T-helper 2 cell (primary cell): ENCODE measurements at places on chromosomes 1 and 21.
A peak's percentile ranks its signal among the peaks of the same experiment; 100 is the strongest.

DNA sequence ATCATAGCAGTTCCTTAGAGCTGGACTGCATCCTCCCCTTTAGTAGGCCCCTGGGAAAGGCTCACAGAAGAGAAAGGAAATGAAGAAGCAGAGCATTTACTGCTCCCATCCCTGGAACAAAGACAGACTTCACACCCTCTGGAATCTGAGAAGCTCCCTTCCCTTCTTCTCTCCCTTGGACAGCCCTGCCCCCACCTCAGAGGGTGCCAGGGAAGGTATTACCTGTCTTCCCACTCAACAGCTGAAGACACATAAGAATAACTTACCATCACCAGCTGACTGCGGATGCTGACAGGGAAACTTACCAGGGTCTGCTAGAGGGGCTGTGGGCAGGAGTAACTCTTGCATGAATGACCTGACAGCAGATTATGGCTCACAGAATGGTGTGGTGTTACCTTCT is 14.1 kb upstream of the FAAH start:
- DNase-seq: no peak

- no peak for DNase-seq
Observed at GRCh38 chr1:58841455-58841854, 57.6 kb upstream of the JUN start.

DNA sequence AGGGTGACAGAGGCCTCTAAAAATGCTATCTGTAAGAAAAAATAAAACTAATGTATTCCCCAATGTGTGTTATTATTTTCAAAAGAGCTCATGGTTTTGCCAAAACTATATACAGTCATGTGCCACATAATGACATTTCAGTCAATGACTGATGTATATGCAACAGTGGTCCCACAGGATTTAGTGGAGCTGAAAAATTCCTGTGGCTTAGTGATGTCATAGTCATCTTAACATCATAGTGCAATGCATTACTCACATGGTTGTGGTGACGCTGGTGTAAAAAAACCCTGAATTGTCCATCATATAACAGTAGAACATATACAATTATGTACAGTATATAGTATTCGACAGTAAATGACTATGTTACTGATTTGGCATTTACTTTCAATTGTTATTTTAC is 172.4 kb downstream of the CACNA1E start:
- no peak for DNase-seq

DNA sequence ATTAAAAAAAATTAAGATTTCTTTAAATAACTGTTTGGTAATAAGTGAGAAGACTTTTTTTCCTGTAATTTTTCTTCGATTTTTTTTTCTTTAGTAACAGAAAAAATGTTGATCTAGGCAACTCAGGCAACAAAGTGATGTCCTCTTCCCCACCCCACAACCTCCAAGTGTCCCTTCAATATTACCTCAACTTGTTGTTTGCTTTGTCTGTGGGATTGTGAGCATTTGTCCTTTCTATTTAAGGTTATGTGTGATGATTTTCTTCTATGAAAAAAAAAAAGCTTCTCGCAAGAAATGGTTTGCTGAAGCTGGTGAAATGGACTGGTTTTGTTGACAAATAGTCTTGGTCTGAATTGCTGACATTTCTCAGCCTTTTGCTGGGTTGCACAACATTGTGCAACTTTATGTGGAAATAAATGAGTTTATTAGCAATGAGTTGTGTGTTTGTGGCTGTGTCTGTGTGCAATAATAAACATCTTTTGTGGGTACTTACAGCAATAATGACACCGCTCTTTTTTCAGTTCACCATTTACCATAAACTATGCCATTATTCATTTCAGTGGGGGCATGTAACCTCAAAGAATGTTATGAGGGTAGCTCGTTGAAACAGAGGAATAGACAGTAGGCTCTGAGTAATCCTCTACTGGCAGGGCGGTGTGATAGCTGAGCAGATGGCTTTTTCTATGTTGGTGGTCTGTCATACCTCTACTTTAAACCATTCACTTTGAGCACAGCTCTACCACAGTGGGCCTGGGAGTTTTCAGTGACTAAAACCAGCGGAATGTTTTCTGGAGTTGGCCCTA is 218.4 kb downstream of the HLX start:
- no peak for DNase-seq

GRCh38 chr1:22806584-22806983 is 95.9 kb downstream of the EPHB2 start:
- no peak for DNase-seq

GRCh38 chr1:206946261-206946660 is at the start of gene PIGR:
Gene PIGR, minus strand, starts transcription at chr1:206946466. Its CDS starts 5,935 bp downstream, at chr1:206940531.
- no peak for DNase-seq

DNA sequence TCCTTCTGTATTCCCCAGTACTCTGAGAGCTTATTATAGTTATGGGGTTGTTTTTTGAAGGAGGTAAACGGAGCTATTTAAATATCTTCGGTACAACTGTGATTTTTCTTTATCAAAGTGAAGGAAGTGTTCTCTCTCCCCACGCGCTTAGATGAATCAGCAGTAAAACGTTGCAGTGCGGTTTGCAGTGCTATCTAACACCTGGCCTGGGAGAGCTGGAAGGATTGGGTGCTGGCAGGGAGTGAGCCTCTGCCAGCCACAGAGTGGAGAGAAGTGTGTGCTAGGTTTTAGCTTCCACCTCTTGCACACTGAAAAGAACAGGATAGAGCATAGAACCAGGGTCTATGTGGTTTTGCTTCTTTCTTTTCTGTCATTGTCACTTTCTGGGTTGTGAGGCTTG is 165.9 kb downstream of the SDCCAG8 start:
- peak; percentile 96 for DNase-seq

- no peak for DNase-seq
Observed at GRCh38 chr1:14612256-14612655, 13.8 kb downstream of the KAZN start.

GRCh38 chr1:170665629-170666028 is 1.7 kb downstream of the PRRX1 start:
- no peak for DNase-seq

DNA sequence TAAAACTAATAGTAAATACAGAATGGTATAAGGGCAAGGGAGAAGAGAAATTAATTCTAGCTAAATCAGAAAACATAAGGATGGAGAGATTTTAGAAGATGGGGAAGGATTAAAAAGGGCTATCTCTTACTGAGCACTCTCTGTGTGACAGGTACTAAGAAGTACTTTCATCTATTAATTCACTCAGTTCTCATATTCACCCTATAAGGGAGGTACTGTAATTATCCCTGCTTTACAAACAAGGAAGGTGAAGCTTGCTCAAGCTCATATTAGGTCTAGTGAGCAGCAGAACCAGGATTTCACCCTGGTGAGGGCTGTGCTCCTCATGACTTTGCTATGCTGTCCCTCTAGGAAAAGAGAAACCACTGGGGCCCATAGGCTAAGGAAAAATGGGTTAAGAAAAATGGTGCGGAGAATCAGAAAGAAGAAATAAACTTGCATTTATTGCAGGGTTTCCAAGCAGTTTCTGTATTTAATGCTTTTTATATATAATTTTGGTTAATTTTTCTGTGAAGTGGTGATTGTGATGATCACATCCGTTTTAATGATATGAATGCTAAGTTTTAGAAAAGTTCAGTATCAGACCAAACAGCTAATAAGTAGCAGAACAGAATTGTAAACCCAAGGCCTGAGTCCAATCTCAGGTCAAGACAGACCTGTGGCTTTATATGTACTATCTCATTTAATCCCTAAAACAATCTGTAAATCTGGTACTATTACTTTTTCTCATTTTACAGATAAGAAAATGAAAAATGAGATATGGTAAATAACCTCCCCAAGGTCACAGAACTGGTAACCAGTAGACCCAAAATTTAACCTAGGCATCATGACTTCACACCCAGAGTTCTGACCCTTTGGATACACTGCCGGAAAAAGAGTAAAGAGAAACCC is 1.7 kb downstream of the PCNX2 start:
- DNase-seq: no peak

DNA sequence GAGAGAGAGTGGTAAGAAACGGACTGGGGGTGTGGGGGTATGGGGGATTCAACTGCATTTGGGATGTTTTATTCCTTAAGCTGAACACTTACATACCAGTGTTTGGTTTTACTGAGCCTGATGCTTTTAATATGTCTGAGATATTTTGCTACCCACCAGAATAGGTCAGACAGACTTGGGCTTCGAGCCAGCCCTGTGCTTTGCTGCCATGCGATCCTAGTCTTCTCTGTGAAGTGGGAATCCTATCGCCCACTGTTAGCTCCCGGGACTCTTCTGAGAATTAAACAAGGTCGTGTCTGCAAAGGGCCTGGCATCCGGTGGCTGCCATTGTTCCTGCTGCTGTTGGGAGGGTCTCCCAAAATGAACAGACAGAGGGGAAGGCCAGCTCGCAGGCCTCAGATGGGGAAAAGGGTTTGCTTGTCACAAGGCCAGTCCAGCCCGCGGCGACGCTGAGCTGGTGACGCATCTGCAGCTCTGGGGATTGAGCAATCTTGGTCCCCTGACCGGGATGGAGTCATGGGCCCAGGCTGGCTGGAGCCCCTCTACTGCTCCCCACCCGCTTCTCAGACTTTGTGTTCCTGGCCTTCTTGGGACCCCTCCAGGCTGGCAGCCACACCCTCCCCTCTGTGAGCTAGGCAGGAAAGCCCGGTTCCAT is 26.9 kb upstream of the ECE1 start:
- no peak for DNase-seq

DNA sequence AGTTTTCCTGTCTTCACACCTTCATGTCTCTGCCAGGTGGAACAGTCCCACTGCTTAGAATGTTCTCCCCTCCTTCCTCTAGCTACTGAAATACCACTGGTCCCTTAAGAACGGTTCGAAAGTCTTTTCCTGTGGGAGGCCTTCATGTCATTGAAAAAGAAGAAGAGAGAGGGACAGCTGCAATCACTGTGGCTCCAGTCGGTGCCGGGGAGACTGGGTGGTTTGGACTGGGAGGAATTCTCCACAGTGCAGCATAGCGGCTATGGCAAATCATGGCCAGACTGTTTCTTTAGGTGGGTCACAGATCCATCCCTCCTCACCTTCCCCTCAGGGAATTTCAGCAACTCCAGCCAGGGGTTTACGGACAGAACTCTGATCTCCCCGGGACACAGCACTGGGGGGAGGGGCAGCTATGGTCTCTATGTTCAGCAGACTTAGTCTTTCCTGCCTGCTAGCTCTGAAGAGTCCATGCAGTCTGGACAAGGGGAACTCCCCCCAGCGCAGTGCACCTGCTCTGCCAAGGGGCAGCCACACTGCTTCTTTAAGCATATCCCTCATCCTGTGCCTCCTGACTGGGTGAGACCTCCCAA is 567.2 kb downstream of the SMYD3 start:
- DNase-seq: no peak

GRCh38 chr1:151924691-151925587 is 15.6 kb upstream of the THEM4 start:
- DNase-seq: no peak

GRCh38 chr1:36511804-36512798 is 29.4 kb upstream of the CSF3R start:
- DNase-seq: no peak

DNA sequence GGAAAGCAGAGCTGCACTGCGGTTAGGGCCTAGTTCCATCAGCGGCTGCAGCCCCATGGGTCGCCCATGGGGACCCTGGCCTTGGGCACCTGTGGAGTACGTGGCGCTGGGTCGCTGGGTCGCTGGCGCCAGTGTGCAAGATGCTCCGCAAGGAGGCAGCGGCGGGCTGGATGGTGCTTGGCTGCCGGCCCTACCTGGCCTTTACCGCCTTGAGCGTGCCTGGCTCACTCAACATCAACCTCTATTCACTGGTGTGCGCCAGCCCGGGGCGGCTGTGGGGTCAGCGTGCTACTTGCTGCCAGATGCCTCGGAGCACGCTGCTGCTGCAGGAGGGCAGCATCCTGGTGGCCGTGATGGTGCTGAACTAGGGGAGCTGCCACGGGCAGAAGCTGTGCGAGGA is 85.1 kb upstream of the RHOU start:
- no peak for DNase-seq

DNA sequence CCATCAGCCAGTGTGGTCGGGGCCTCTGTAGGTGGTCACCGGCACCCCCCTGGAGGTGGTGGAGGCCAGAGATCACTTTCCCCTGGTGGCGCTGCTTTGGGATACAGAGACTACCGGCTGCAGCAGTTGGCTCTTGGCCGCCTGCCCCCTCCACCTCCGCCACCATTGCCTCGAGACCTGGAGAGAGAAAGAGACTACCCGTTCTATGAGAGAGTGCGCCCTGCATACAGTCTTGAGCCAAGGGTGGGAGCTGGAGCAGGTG is 961 bp downstream of the RBM15 start:
- peak; percentile 24 for DNase-seq

GRCh38 chr1:200336101-200336845 is 73.6 kb downstream of the ZNF281 start:
- DNase-seq: no peak

- no peak for DNase-seq
Observed at GRCh38 chr1:150529017-150529416, 13.5 kb downstream of the FALEC start.

DNA sequence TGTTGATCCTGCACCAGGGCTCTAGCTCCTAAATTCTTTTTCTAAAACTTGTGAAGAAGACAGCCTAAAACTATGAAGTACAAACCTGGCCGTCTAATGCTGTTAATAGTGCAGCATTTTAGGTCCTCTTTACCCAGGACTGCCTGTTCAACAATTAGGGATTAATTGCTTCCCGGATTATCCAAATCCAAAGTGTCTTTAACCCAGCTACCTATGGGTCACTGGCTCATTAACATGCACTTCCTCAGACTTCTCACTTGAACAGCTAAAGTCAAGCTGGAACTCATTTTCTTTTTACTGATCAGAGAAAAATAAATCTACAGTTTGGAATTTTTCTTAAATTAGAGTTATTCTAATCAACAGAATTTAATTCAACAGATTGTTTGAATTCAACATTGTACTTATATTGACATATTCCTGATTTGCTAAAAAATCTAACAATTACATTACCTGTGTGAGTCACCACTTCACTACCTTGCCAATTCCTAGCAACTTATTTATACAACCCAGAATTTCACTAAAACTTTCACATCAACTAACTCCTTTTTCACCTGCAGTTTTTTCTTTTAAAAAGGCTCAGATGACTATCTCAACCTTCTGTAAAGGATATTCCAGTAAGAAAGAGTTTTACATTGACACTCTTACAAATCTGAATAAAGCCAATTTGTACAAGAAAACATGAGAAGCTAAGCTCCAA is 3.3 kb downstream of the HNRNPU start:
- DNase-seq: no peak

DNA sequence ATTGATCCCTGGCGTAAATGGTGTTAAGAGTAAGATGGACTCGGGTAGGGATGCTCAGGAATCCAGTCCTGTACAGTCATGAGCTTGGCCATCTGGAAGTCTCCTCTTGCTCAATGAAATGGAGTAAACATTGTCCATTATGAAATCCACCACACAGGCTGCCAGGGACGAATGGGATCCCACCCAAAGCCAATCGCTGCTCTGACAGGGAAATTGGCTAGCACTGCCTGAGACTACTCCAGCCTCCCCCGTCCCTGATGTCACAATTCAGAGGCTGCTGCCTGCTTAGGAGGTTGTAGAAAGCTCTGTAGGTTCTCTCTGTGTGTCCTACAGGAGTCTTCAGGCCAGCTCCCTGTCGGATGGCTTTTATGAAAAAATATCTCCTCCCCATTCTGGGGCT is at the start of gene HSD11B1:
TSS of gene HSD11B1 (plus strand) at position 263 of the 400 bp plus-strand sequence. CDS start at position 360, 97 bp downstream.
- DNase-seq: no peak

- DNase-seq: no peak
Observed at GRCh38 chr1:41377397-41377796, 16.2 kb downstream of the FOXO6 start.
